Astrocyte of the hippocampus (primary cell): ENCODE measurements at places on chromosomes 13 and 19.
A peak's percentile ranks its signal among the peaks of the same experiment; 100 is the strongest.

DNA sequence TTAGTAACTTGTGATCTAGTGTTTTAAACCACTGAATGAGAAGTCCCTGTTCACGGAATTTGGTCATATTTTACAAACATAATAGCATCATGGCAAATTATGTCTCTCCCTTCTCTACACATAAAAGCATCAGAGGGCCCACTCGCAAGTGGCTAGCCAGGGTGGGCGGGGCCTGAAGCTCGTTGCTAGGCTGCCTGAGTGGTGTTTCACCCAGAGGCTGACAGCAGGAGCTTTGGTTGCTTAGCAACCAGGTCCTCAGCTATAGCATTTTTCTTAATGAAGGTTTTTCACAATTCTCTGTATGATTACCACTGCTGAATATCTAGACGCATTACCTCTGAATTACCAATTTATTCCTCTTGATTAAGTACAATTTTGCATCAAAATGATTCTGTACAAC lies 126.5 kb downstream of the NALCN start:
- DNase-seq: peak; percentile 82

DNA sequence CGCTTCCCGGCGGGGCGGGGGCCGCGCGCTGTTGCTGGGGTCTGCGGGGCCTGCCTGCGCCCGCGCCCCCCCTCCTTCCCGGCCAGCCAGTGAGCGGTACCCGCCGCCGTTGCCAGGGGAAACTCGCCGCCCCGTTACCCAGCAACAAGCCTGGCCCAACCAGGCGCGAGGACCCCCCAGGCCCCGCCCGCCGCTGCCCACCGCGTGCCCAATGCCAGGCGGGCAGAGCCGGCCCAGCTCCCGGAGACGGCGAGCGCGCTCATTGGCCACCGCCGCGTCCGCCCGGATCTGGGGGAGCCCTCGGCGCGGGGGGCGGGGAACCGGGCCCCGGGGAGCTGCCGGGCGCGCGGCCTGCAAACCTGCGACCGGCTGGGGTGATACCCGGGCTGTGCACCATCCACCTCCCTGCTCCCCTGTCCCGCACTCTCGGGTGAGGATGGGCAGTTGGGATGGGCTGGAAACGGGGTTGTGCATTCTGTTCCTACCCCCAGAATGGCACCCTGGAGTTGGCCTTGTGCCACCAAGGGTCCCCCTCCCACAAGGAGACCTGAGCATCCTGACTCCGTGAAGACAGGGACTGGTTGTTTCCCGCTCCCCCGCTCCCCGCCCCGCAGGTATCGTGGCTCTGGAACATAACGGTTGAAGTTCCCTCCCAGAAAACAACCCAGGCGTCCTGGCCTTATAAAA lies 8.8 kb upstream of the BBC3 start:
- DNase-seq: peak; percentile 95

DNA sequence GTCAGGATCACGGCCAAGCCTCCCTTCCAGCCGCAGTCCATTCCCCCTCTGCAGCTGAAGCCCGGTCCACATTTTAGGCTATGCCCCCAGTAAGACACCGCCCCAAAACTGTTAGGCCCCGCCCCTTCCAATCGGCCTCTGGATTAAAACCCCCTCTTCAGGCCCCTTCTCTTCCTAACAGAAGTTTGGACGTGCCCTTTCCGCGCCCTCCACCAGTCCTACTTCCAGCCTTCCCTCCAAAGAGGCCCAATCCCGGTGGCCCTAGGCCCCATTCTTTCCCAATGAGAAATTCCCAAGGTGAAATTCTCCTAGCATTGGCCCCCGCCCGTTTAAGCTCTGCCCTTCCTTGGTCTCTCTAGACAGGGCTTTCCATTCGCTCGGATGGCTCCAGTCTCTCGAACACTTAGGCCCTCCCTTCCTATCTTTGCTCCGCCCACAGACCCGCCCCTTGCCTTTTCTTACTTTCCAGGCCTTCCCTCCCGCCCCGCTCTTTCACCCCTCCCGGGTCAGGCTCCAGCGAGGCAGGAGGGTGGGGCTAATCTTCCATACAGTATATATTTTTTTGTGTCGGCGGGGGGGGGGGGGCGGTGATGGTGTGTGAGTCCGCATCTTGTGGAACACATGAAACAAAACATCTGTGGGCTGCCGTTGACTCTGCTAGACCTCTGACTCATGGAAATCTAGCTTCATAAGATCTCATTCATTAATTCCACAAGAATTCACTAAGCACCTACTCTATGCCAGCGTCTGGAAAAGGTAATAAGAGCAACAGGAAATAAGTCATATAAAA lies 13.6 kb downstream of the LTBP4 start:
- peak; percentile 89 for DNase-seq

DNA sequence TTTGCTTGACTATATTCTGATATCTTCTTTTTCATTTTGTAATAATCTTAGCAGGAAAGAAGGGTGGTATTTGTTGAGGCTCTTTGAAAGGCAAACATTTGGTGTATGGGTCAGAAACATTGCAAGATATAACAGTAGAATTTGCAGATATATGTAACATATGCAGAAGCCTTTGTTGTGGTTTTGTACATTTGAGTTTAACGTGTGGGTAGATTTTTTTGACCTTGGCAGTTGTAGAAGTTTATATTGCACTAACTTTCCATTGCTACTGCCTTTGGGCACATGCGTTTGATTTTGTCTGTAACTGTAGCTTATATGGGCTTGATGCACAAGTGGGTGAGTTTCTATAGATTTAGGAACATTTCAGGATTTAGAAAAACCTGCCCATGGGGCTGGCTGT lies 78.5 kb upstream of the SPRY2 start:
- no peak for DNase-seq

GRCh38 chr13:32932376-32932775 lies 83.8 kb upstream of the KL start:
- no peak for DNase-seq

GRCh38 chr13:85497652-85498051 lies 301.6 kb downstream of the SLITRK6 start:
- peak; percentile 95 for DNase-seq
